Right lung (tissue), 10 donors: ENCODE measurements at places on chromosomes 16 and 17.

DNA sequence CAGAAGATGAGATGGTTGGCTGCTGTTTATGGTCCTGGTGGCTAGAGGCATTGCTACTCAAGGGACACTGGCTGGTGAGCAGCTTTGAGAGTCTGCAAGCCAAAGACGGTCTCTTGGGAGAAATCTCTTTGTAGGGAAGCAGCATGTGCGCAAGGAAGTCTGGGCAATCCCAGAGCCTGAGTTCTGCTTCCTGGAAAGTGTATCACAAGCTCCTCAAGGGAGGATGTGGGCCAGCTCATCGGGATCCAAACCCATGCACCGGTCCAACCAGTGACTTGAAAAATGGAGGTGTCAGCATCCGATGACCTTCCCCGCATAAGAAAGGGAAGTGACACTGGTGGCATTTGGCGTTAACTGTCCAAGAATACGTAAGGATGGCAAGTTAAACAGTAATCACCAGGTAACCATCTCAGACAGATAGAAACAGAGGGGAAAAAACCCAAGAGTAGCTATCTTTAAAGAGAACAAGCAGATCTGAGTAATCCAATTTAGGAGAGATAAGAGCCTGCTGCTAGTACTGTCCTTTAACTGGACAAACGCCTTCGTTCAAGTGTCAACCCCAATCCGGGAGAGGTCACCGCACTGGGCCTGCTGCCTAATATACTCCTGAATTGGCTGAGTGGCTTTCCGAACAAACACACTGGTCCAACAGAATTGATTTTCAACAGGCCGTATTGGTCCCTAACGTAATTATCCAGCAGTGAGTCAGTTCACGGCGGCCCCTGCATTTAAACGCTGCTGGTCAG lies 303.0 kb upstream of the ZFHX3 start:
- DNase-seq: no peak

GRCh38 chr17:57459286-57459915 lies 203.1 kb downstream of the MSI2 start:
- DNase-seq: no peak

GRCh38 chr17:79654350-79654959 lies 43.6 kb upstream of the RBFOX3 start:
- no peak for DNase-seq

DNA sequence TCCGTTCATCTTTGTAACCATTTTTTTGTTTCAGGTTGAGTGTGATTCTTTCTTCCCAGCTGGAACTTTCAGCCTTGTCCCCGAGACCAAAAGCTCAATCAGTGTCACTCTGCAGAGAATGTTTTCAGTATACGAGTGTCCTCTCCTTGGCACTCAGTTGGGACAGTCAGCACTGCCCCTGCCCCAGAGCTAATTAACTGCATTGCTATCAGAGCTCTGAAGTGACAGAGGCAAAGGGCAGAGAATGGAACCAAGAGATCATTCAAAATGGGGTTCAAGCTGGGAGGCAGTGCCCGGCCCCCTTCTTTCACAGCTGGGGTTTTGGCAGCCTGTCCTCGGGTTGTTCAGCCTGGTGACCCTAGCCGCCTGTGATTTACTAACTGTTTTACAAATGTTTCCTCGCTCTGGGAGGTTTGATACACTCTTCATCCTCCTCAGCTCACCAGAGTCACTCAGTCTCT lies 195.9 kb upstream of the TBX2 start:
- DNase-seq: peak; percentile 88

DNA sequence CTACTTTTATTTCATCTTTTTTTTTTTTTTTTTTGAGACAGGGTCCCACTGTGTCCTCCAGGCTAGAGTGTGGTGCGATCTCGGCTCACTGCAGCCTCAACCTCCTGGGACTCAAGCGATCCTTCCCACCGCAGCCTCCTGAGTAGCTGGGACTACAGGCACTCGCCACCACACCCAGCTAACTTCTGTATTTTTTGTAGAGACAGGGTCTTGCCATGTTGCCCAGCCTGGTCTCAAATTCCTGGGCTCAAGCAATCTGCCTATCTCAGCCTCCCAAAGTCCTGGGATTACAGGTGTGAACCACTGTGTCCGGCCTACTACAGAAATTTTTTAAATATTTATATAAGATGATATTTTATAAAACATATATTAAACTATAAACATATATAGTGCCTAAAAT lies 4.8 kb downstream of the MYO18A start:
- no peak for DNase-seq

DNA sequence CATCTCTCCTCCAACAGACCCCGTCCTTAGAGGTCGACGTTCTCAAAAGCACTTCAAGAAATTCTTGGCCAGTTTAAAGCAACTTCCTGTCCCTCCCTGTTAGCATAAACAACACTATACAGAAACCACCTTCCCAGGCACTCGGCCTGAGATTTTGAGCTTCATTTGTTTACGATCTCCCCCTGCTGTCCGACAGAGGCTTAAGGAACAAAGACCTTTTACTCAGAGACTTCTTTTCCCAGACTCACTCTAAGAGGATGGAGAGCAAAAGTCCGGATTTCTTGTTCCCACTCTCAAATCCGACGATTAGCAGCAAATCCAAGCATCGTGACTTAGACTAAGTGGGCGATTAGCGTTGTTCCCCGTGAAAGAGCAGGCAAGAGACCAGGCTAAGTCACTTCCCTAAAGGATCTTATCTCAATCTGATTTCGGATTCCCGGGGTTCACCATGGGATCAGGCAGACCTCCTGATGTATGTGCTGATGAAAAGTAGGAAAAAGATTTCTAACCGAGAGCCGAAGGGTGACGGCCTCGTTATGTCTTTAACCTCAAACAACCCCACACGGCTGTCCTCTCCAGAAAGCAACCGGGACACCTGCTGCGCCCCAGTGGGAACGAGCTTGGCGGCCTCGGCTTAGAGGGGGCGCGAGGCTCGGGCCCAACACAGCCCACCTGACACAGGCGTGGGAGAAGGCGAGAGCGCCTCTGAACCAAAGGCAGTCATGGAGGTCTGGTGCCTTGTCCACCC lies 598 bp downstream of the INPP5K start:
- peak; percentile 74 for DNase-seq

DNA sequence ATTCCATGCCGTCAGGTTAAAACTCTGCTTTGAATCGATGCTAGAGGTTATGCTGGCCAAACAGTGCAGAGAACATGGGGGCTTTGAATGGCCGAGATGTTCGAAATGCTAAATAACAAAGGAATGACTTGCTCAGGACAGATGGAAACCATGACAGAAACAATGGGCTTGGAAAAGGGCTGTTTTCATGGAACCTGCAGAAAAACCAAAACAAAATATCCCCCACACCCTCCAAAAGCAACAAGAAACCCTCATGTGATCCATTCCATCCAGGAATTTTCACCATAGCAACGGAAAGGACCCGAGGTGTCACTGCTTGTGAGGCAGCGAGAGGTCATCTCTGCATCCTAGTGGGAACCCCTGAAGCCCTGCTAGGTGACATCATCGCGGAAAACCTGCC lies 25.5 kb downstream of the GPRC5B start:
- no peak for DNase-seq

DNA sequence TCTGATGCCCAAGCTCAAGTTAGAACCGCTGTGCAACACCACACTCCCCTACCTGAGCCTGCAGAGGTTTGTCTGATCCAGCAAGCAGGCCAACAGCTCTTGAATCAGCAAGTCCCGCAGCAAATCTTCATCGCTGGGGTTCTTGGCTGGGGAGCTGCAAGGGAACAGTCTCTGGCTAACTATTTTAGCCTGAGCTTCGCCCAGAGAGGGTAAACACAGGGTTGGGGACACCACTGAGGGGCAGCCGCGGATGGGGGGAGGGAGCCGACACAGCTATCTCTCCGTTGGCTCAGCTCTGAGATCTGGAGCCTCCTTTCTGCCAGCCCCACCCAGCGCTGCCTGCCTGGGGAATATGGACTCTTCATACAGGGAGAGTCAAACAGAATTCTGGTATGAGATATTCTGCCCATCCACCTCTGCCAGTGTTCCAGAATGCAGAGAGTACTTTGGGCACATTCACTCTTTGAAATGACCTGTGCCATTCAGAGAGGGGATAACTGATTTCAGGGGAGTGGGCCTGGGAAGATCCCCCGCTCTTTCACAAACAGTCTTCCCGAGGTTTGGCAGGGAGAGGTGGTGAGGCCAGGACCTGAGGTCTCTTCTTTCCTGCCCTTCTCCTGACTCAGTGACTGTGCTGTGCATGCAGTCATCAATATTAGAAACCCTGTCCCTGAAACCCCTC lies 7.4 kb downstream of the GIP start:
- no peak for DNase-seq

GRCh38 chr17:31673076-31673475 lies 186.0 kb downstream of the COPRS start:
- no peak for DNase-seq

- DNase-seq: no peak
Measured at GRCh38 chr17:35932586-35932985, 2.0 kb upstream of the RDM1 start.

DNA sequence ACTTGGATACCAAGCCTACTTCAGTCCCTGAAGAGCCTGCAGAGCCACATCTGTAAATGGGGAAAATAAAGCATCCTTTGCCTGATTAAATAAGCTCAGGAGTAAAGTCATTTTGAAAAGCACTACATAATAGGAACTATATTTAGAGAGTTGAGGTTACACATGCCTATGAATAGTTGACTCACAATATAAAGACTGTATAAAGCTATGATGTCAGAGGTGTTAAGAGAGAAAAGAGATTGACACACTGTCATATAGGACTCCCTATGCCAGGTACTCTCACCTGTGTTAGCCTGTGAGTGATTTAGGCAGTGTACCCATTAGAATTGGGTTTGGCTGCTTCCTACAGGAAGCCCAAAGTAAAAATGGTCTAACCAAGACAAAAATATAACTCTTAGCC lies 87.7 kb upstream of the CRHR1 start:
- no peak for DNase-seq

- DNase-seq: no peak
Measured at GRCh38 chr17:59572301-59572924, 7.0 kb downstream of the DHX40 start.

GRCh38 chr17:82227629-82228277 lies 1.1 kb upstream of the SLC16A3 start:
- DNase-seq: no peak
